Psoas muscle (tissue), 8 donors: ENCODE measurements at places on chromosomes 11 and 22. TPM values are rescaled to one million over a fixed set of nuclear protein-coding genes. Genes with fewer than 3 reads are reported as not detected.

Gene KRTAP5-9
- not detected for total RNA-seq

Gene APOL1
- 13.9 TPM for total RNA-seq

Gene DBX1
- total RNA-seq, result not detected

Gene VSIG10L2
- not detected for total RNA-seq

Gene ART1
- 18.8 TPM for total RNA-seq

Gene MUC6
- not detected for total RNA-seq

Gene C1QTNF5
- 9.6 TPM for total RNA-seq

Gene MS4A12
- not detected for total RNA-seq

Gene CDC42BPG
- 0.05 TPM for total RNA-seq

Gene SHANK2
- total RNA-seq, result not detected

Gene OSBP2
- 8.2 TPM for total RNA-seq

Gene HBD
- total RNA-seq, result not detected

Gene ZNRF3
- total RNA-seq, result 4.9 TPM

Gene SCGB1C1
- total RNA-seq, result not detected

Gene VPS11
- 16.2 TPM for total RNA-seq

Gene TMEM86A
- 3.2 TPM for total RNA-seq

Gene AAMDC
- total RNA-seq, result 59.0 TPM

Gene KCTD14
- total RNA-seq, result not detected
